Activated gamma-delta T cell treated with anti-CD3 and anti-CD28 coated beads, Interleukin-2, amount 50 U/mL, for 16 hours (primary cell): ENCODE measurements at places on chromosomes 16 and 17.

- no peak for DNase-seq
Measured at GRCh38 chr17:10262451-10262850, 64.0 kb upstream of the GAS7 start.

DNA sequence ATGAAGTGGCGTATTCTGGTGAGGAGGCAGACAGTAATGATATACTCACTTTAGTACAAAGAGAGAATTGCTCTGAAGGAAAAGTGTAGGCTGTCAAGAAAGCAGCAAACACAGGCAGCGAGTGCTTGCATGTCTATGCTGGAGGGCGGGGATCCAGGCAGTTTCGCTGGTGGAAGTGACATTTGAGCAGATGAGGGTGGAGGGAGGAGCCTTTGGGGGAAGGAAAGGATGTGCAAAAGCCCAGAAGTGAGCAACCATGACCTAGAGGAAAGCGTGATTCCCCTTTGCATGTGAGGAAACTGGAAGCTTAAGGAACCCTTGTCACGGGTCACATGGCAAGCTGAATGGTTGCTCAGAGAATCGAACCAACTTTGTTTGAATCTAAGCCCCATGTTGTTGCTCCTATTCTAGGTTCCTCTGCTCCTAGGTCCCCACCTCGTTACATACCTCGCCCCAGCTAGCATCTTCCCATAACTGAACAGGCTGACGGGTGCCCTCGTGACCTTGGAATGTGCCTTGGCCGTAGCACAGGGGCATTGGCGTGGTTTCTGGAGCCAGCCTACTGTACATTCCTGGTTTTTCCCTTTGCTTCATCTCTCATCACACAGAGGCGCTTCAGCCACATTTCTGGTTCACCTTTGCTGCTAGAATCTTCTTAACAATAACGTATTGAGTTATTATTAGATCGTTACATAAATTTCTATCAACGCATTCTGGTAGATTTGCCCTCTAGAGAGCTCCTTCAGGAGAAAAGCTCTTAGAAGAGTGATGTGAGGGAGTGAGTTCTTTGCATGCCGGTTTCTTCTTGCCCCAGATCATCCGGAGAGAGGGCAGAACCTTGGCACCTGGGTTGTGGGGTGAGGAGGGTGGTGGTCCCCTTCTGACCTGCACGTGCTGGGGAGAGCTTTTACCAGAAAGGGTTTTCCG is 191.8 kb downstream of the SNX29 start:
- DNase-seq, result no peak

DNA sequence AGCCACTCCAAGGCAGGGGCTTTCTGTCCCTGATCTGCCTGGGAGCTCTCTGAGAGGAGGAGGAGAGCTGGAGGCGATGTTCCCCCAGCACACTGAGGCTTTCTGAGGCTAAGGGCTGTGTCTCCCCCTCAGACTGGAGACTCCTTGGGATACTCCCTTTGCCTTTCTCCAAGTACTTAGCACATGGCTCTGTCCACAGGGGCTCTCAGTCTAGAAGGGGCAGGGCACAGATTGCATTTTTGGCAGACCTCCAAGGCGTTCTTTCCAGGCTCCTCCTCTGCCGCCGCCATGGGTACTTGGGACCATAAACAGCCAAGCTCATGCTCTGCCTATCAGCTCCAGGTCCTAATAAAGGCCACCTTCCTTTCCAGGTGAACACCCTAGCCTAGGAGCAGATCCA is 1.8 kb upstream of the GIP start:
- DNase-seq, result no peak

GRCh38 chr16:15897834-15898254 is 9.4 kb upstream of the CEP20 start:
- DNase-seq, result no peak

- DNase-seq, result no peak
Measured at GRCh38 chr17:10183931-10184930, 14.2 kb downstream of the GAS7 start.

- no peak for DNase-seq
Measured at GRCh38 chr16:53945996-53946395, 242.0 kb downstream of the FTO start.

DNA sequence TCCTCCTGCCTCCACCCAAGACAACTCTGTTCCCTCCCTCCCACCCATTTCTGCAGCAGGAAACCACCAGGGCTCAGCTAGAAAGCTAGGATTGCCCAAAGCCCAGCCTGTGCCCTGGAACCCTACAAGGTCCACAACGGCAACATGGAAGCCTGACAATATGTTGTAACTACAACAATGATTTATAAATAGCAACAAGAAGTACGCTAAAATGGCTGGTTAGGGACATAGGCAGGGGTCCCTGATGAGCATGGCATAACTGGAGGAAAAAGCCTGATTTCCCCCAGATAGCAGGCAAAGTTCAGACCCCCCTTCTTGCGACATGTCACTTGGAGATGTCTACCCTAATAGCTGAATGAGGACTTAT is 6.6 kb downstream of the ST3GAL2 start:
- no peak for DNase-seq

DNA sequence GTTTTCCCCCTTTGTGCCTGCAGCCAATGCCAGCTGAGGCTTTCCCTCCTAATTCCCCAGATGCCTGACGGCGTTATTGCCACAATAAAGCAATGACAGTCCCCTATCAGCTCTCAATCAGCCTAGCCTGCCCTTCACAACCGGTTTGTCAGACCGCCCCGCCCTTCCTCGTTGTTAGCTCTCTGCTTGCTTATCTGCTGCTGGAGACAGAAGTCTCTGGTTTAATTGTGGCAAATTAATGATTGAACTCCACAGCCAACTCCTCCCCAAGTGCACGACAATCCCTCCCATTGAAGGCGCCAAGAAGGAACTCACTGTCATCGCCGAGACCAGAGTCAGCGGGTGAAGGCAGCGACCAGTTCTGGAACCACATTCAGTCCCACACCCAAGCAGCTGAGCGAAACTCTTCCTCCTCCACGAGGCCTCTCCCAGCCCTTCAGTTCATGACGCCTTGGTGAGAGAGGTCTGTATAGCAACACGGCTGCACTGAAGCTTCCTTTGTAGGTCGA is 474.4 kb downstream of the SLC39A11 start:
- no peak for DNase-seq

GRCh38 chr16:80147026-80147655 is 393.7 kb upstream of the DYNLRB2 start:
- DNase-seq, result no peak

GRCh38 chr16:3454631-3455147 is 11.2 kb downstream of the NAA60 start:
- DNase-seq, result no peak

DNA sequence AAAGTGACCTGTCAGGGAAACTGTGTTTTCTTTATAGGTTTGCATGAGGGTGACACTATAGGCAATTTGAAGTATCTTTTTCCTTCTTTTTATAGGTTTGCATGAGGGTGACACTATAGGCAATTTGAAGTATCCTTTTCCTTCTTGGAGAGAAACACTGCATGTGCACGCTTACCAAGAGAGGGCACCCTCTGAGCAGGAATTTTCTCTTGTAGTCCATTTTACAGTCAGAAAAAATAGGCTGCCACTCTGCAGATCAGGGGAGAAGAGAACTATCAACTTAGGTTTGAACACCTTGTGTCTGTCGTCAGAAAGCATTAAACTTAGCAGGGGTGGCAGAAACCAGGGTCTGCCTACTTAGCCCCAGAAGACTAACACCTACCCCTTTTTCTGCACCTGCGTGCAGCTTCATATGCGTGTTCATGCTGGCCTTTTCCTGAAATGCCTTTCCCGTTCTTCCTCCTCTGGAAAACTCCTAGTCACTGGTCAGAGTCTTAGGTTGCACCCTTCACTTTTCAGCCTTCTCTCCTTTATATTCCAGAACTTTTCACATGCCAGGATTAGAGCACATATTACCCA is 16.4 kb upstream of the SMIM36 start:
- no peak for DNase-seq

GRCh38 chr16:87007907-87008306 is 309.3 kb downstream of the C16orf95 start:
- DNase-seq, result no peak
